ACHN (cell line): ENCODE measurements at places on chromosomes 6 and 20.

DNA sequence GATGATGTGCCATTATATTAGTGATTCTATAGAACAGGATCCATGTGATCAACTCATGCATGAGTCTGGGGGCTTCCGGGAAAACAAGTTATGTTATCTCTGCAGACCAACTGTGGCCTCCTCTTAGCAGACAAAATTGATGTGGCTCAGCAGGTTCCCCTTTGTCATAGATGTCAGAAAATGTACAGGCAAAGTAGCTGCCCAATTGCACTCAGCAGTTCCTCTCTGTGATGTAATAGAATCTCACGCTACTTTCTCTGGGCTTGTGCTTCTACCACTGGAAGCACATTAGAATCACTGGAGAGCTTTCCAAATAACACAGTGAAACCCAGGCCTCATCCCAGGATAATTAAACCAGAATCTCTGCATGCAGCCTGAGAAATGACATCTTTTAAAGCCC is 253.1 kb downstream of the SLC24A3 start:
- DNase-seq: no peak

GRCh38 chr6:49326347-49326746 is 136.7 kb downstream of the MMUT start:
- peak; percentile 25 for DNase-seq

DNA sequence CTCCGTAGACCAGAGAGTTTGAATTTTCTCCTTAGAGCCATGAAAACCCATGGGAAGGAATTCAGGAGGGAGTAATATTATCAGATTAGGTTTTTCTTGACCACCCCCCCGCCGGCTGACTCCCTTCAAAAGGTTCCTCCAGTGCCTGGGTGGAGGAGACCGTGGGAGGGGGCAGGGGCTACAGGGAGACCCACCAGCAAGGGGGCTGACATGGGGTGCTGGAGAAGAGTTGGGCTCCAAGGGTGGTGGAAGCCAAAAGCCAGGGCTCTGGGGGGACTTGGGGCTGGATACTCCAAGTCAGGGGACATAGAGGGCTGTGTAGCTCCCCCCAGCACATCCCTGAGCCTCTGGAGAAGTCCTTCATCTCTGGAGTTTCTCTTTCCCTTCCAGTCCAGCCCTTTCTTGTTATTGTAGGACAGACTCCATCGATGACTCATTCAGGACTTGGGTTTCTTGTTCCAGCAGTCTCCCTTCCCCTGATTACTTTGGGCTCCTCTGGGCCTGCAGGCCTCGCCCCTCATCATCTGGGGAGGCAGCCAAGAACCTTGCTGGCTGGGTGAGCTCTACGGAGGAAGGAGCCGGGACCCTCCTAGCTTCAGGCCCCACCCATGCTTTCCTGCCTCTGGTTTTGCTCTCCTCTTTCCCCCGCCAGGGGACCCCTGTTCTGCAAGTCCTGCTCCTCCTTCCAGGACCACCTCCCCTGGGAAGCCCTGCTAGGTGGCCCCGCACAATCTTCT is 10.5 kb upstream of the KIAA1755 start:
- peak; percentile 25 for DNase-seq

DNA sequence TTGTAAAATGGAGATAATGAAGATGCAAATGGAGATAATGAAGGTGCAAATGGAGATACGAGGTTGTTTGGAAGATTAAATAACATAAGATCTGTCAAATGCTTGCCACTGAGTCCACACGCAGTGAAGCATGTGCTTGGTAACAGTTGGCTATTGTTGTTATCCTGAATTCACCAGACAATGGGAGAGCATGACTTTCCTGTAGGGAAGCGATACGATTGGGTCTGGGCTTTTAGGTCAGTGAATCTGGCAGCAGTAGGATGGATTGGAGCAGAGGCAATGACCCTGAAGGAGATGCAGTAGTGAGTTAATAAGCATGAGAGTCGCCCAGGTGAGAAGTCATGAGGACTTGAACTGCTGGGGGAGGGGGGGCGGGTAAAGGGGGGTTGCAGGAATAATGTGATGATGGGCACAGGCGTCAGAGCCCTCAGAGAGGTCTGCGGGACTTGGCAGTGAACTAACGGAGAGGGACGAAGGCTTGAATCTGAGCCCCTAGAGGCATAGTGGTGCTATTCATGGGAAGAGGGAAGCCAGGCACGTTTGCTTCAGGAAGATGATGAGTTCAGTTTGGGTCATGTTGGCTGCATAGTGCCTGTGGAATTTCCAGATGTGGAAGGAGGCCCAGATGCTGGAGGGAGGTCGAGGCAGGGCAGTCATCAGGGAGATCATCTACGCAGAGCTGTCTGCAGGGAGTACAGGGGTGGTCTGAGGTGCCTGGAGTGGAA is 55.4 kb downstream of the ZDHHC14 start:
- no peak for DNase-seq

DNA sequence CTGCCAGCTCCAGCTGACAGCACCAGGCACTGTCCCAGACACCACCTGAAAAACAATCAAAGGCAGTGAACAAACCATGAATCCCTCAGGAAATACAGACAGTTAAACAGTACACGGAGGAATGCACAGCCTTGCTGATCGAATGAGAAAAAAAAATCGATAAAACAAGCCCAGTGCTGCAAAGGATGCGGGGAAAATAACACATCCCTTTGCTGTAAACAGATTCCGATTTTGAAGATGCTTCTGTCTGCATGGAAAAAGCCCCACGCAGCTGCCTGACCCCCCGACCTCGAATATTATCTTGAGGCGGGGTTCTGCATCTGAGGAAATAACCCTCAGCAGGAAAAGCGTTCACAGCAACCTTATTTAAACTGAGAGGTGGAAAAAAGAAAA is 43.9 kb downstream of the RBM38 start:
- DNase-seq: no peak
